ENCODE measurements at places on chromosomes 7 and 10.

- no peak for DNase-seq
These were observed 440.1 kb downstream of the TCERG1L start for GRCh38 chr10:130871406-130871805.

DNA sequence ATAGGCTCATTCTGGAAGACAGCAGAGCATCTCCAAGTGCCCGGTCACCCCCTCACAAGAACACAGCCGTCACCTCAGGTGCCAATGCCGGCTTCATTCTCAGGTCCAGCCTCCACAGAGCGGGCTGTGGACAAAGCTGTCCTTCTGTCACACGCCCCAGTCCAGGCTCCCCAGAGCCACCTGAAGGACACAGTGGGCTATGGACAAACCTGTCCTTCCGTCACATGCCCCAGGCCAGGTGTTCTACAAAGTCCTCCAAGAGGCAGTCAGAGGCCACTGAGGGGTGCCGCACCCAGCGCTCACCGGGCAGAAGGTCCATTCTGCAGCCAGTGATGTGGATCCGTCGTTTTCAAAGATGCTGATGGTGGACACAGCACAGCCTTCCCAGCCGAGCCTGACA, 173.2 kb upstream of the PPP2R2D start:
- DNase-seq, result no peak

DNA sequence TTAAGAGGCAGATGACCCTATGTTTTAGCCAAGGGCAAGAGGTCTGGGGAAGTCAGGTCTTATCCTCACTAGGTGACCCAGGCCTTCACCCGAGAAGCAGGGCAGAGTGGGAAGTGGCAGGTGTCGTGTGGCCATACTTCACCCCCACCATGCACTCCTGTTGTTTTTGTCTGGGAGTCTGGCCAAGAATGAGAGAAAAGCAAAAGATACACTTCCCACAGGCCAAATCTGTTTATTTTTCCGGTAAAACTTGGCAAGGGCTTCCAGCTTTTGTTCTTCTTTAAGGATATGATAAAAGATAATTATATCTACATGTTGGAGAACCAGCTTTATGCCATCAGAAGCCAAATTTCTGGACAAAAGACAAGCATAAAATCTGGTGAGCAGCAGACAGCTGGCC, 137.4 kb upstream of the CDC14C start:
- no peak for DNase-seq

GRCh38 chr10:70499836-70500167, 21.2 kb downstream of the PALD1 start:
- DNase-seq, result no peak

GRCh38 chr10:76089556-76090180, 658.2 kb downstream of the LRMDA start:
- DNase-seq, result no peak

DNA sequence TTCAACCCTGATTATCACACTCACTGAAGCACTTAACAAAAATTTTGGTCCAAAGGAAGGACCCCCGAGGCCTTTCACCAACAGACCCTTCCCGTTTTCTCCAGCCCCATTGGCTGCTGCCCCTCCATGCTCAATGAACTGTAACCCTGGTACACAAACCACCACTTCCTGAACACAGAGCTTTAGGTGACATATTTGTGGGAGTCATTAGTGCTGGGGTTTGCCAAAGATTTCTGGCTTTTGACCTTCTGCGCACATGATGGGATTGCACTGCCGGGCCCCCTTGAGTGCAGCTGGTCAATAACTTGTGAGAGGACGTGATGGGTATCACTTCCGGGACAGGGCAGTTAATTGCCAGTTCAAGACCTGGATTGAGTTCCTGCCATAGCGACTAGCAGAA, 9.0 kb upstream of the CAMK1D start:
- no peak for DNase-seq

- no peak for DNase-seq
These were observed 7.1 kb upstream of the AQP1 start for GRCh38 chr7:30904561-30904960.

GRCh38 chr7:18461785-18462467, 33.6 kb upstream of the HDAC9 start:
- no peak for DNase-seq

- no peak for DNase-seq
These were observed 88.7 kb downstream of the HIP1 start for GRCh38 chr7:75650062-75650461.

- no peak for DNase-seq
These were observed 119.1 kb upstream of the FAM3C start for GRCh38 chr7:121515229-121515628.

DNA sequence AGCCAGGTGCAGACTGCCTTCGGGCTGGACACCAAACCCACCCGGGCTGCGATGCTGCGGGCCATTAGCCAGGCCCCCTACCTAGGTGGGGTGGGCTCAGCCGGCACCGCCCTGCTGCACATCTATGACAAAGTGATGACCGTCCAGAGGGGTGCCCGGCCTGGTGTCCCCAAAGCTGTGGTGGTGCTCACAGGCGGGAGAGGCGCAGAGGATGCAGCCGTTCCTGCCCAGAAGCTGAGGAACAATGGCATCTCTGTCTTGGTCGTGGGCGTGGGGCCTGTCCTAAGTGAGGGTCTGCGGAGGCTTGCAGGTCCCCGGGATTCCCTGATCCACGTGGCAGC, 50.0 kb downstream of the VWA2 start:
- DNase-seq, result no peak

DNA sequence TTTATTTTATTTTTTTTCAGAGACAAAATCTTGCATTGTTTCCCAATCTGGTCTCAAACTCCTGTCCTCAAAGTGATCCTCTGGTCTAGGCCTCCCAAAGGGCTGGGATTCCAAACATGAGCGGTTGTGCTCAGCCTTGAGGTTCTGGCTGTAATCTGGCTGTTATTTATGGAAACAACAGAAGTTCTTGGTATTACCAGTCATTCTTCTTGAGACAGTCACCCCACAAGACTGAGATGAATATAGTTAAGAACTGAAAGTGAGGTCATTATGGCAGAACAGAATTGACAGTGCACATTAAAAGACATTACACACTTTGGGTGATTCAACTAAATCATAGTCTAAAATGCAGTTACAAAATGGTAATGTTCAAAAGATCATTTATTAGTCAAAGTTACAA, 719.5 kb downstream of the ZWINT start:
- DNase-seq, result no peak

DNA sequence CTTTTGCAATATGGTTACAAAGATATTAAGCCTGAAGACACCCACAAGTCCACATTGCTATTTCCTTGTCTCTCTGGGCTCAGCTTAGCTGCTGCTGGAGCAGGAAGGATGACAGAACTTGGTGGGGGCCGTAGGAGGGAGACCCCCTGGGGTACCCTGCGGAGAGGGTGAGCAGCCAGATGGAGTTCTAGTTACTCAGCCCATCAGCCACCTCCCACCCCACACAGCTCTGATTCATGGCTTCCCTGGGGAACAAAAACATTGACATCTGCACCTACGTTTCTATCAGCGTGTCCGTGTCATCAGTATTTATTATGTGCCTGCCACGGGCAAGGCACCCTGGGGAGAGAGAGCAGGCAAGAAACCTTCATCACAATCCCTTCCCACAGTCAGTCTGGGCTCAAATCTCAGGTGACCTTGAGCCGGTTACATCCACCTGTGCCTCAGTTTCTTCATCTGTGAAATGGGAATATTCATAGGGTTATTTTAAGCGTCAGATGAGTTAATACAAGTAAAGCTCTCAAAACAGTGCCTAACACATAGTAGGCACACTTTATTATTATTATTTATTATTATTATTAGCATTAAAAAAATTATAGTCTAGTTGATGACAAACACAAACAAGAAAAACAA, 131.5 kb downstream of the C10orf105 start:
- DNase-seq, result no peak

DNA sequence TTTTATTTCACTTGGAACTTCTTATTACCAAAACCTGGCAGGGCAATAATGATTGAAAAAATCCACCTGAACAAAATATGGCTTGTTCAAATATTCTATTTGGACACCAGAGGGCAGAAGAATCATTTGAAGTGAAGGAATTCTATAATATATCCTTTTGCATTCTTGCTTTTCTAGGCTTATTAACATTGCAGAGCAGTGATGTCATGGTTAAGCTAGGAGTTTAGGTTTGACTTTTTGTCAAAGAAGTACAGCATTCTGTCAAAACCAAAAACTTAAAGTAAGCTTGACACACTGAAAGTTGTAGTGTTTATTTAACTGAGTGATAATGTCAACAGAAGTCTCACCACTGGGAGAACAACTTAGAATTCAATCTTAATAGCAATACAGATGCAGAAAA, 156.0 kb downstream of the SEMA3D start:
- DNase-seq, result peak; percentile 11

DNA sequence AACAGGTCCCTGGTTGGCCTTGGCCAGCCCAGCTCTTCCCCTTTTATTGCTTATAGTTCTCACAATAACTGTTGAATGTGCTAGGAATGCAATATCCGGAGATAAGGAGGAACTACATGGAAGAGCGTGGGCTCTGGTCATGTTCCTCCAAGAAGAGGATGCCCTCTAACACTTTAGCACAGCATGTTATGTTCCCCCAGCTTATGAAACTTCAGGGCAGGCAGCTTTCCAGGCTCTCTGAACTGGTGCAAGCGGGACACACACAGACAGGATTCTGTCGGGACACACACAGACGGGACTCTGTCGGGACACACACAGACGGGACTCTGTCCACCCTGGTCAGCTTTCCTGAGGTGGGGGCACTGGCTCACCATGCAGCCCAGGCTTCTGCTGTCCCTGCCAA, 141.6 kb downstream of the PKD1L1 start:
- no peak for DNase-seq

DNA sequence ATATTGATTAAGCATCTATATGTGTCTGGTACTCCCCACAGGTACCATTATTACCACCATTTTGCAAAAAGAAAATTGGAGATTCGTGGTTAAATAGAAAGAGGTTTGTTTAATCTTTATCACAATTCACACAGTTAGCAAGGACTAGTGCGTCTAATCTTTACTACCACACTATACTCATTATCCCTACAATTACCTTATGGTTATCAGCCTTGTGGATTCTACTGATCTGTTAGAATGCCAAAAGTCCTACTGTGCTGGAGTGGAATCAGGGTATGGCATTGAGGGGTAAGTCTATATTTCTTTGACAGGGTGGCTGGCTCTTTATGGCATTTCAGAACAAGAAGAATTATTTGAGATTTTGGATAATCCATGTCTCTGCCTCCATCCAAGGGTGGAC, 156.1 kb downstream of the RNLS start:
- no peak for DNase-seq

- no peak for DNase-seq
These were observed 29.0 kb downstream of the CPXM2 start for GRCh38 chr10:123862421-123863182.

- no peak for DNase-seq
These were observed 16.8 kb upstream of the LRRC72 start for GRCh38 chr7:16509829-16510228.

DNA sequence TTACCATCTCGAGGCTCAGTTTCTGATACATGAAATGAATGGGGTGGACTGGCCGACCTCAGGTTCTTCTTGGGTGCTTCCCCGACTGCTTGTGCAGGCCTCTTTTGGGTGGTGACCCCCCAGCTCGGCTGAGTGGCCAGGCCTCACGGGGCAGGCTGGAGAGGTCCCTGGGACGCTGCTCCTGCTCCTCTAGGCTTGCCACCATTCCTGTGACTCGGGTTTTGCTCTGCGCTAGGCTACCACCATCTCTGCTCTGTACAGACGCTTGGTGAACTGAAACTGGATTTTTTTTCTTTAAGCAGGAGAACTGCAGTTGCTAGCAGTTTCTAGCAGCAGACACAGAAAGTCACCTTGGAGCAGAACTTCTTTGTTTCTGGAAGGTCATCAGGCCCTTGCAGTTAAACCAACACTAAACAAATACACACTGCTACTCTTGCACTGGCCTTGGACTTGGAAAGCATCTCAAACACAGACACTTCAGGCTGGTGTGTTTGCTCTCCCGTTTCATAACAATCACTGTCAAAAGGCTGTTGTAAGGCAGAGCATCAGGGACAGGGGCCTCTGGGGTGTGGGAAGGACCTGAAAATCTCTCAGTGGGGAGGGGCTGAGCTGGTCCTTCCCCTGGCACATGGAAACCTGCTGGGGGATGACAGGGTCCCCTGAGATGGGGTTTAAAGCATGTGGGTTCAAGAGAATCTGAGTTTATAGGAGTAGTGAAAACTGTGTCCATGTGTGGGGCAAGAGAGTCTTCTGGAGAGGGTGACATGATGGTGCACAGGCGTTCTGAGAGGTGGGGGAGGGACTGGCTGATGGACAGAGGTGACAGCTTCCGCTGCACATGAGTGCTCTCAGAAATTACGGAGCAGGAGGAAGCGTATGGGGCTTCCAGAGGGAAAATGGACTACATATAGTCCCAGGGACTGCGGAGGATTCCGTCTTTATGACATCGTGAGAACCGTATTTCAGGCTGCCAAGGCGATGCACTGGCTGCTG, 35.0 kb upstream of the GIMAP8 start:
- DNase-seq, result no peak

GRCh38 chr7:35860664-35861063, 59.8 kb downstream of the SEPTIN7 start:
- DNase-seq, result no peak

GRCh38 chr7:89002981-89003956, 207.7 kb upstream of the TEX47 start:
- no peak for DNase-seq

- no peak for DNase-seq
These were observed 142.8 kb downstream of the ADK start for GRCh38 chr10:74293686-74294371.

GRCh38 chr10:71736570-71736952, 17.0 kb upstream of the C10orf105 start:
- DNase-seq, result no peak

GRCh38 chr7:95180-95862, 97.0 kb upstream of the FAM20C start:
- no peak for DNase-seq

GRCh38 chr7:2417981-2418481, 14.6 kb downstream of the CHST12 start:
- no peak for DNase-seq

DNA sequence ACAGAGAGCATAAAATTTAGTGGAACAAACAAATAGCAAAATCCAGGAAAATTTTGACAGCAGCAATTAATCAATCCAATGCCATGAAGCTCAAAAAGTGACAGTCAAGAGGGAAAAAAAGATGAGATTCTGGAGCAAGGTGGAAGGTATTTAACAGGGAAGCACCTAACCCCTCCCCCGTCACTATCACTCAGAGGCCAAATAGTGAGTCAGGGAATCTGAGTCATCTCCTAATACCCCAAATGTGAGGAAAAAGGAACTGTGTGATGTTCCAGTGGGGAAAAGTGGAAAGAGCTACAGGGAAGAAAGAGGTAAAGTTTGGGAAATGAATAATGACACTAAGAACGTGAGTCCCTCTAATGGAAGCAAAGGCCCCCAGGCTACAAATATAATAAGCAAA, 113.2 kb upstream of the PHF14 start:
- no peak for DNase-seq

- DNase-seq, result no peak
These were observed 2.6 kb downstream of the VWC2 start for GRCh38 chr7:49775949-49776443.
